ENCODE measurements at places on chromosomes 3 and 15.

DNA sequence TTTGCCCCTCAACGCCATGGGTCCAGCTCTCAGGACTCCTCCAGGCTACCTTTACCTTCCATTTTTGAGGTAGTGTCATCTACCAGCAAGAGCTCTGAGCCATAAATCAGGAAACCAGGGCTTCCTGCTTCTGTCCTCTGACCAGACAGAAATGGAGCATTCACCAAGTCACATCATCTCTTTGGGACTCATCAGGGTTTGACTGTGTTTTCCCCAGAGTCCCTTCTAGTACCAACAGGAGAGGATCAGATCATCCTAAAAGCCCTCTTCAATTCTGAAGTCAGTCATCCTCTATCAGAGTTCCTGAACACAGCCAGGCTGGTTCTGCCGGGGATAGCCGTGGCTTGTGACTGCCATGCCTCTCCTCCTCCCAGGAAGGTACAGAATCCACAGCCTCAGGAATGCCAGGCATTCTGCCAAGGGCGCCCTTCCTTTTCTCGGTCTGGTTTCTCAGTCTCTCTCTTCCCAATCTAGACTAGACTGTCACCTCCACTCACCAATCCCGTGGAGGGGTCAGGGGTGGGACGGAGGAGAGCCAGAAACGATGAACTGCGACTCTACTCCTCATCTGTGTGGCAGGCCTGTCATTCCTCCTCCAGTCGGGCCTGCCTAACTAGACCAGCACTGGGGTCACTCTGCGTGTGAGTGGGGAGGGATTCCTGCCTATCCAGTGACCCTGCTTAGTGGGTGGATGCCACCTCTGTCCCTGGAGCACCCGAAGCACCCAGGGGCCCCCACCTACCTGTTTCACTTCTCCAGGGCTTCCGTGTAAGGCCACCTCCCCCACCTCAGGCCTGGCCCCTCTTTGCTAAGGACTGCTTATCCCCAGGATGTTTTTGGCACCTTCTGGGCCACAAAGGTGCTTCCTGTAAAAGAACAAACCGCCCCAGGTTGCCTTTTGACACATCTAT, 30.9 kb downstream of the CCNL1 start:
- peak; percentile 69 for DNase-seq

DNA sequence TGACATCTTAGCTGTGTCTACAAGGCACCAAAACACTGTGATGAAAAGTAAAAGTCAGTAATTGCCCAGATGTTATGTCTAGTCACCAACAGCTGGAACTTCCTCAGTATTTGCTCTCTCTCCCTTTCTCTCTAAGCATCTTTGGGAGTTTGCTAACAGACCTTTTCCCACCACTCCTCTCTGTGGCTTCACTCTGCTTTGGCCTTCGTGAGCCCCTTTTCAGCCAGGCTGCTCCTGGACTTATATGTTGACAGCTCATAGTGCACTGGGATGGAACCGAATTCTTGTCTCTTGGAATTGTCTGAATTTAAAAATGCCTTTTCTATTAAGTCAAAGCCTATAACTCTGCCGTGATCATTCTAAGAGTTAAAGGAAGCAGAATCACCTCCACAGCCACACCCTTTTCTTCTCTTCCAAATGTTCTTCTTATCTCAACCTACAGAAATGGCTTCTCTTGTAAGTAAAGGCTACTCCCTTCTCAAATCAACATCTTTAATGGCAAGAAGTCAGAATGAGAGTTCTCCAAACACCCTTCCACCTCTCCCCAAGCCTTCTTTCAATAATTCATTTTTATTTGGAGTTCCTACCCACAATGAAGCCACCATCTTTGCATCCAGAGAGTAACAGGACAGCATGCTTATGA, 17.2 kb upstream of the FOXP1 start:
- no peak for DNase-seq

- DNase-seq: no peak
These were observed 59.0 kb upstream of the GSK3B start for GRCh38 chr3:120153294-120153693.

- no peak for DNase-seq
These were observed 406.2 kb downstream of the MFSD1 start for GRCh38 chr3:159208050-159208449.

DNA sequence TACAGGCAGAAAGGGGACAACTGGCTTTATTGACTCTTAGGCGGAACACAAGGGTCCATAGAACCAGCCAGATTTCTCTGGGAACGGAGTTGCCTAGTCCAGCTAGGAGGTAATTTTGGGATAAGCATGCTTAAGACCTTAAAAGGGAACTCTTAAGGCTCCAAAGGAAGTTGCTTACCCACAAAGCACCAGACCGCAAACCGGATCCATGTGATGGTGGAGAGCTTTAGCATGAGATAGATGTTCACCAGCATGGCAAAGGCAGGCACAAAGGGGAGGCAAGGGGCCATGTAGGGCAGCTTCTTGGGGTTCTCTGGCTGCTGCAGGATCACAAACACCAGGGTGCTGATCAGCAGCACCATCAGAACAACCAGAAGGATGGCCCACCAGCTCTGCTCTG, 61.4 kb downstream of the CLDN11 start:
- DNase-seq: no peak

GRCh38 chr15:32735989-32736700, 18.3 kb downstream of the GREM1 start:
- DNase-seq: no peak

GRCh38 chr3:15403965-15404364, 23.4 kb downstream of the METTL6 start:
- DNase-seq: no peak

Measured in CD8-positive, alpha-beta memory T cell (primary cell).